OCI-LY7 (cell line): ENCODE measurements at places on chromosomes 13 and 19. TPM values are rescaled to one million over a fixed set of nuclear protein-coding genes. Genes with fewer than 3 reads are reported as not detected.

GRCh38 chr13:41822560-41822959, 138.3 kb downstream of the VWA8 start:
- no peak for DNase-seq

DNA sequence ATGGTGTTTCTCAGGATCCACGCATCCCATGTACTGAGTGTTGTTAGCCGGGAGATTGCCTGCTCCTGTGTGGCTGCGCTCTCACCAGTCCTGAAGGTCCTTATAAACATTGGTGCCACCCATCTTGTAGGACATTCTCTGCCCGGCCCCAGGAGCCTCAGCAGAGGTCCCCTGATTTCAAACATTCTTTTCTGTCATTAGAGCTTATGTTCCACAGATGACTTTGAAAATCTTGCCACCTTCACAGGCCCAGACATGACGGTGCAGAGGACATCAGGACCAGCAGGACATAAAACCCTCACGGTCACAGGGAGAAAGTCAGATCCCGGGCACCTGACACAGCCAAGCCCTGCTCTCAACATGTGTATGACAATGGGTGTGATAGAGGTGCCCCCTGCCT, 33.2 kb upstream of the PEPD start:
- DNase-seq: no peak

DNA sequence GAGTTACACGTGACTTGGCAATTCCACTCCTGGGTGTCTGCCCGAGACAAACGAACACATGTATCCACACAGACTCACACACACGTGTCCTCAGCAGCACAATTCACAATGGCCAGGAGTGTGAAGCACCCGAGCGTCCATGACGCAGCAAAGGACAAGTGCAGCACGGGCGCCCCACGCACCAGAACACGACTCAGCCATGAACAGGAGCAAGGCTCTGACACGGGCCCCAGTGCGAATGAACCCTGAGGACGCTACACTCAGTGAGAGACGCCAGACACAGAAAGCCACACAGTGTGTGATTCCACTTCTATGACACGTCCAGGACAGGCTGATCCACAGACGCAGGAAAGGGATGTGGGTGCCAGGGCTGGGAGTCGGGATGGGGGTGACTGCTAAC, 36.4 kb downstream of the PIP5K1C start:
- DNase-seq: no peak

GRCh38 chr19:35095667-35096368, 19.8 kb upstream of the FXYD3 start:
- no peak for DNase-seq

GRCh38 chr19:40726279-40726678, 9.4 kb downstream of the ITPKC start:
- DNase-seq: no peak

DNA sequence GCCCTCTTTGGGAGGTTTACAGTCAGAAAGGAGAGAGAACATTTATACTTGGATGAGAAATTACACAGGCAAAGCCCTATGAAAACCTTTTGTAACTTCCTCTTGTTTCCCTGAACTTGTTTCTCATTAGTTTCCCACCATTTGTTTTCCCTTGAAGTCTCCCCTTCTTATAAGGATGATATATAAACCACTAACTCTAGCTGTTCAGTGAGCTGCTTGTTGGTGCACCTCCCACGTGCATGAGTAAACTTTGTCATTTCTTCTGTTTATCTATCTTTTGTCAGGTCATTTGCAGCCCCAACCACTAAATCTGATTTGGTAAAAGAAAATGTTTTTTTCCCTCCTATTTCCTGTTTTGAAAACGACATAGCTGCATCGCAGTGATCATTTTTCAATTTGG, 919.9 kb downstream of the SLITRK1 start:
- DNase-seq: no peak

DNA sequence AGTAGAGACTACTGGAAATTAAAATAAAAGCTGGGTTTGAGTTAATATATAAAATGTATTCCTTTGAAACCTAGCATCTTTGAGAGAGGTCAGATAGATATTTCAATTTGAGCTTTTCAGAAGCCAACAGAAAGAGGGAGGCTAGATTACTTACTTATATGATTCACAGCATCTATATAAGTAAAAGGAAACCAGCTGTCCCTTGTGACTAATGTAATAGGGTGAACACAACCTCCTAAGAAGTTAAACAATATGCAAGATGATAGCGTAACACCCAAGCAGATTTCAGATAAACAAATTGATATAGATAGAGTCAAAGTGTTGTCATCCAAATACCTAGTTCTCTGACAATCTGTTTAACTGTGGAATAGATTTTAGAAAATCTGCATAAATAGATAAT, 393.5 kb upstream of the GPC6 start:
- no peak for DNase-seq

Gene ICAM5
- 10.8 and 12.6 TPM in 2 replicates for total RNA-seq

- no peak for DNase-seq
Observed at GRCh38 chr13:50685491-50685890, 158.0 kb downstream of the DLEU7 start.

- DNase-seq: peak; percentile 69
Observed at GRCh38 chr19:55460670-55461258, 678 bp downstream of the ISOC2 start.
